Hindlimb muscle (tissue), 1 donor: ENCODE measurements at places on chromosomes 11 and 22.
A peak's percentile ranks its signal among the peaks of the same experiment; 100 is the strongest.

DNA sequence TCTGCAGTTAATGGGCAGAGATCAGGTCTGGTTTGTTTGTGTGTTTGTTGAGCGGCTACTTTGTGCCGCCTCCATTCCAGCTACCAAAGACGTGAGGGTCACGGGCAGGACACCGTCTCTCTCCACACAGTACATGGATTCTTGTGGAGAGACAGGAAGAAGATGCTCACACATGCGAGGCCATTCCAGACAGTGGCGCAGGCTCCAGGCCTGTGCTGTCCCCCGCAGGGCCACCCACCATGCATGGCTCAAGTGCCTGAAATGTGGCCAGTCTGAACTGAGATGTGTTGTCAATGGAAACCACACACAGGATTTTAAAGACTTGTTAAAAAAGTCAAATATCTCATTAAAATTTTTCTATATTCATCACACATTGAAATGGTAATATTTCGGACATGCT is 848.3 kb downstream of the TBC1D22A start:
- DNase-seq, result no peak

GRCh38 chr11:9461063-9461759 is 399 bp downstream of the ZNF143 start:
- DNase-seq, result peak; percentile 91

- DNase-seq, result no peak
These were observed 501.9 kb downstream of the CNTN5 start for GRCh38 chr11:99522467-99523173.

GRCh38 chr22:30287648-30288418 is 1.5 kb downstream of the CASTOR1 start:
- DNase-seq, result peak; percentile 83

DNA sequence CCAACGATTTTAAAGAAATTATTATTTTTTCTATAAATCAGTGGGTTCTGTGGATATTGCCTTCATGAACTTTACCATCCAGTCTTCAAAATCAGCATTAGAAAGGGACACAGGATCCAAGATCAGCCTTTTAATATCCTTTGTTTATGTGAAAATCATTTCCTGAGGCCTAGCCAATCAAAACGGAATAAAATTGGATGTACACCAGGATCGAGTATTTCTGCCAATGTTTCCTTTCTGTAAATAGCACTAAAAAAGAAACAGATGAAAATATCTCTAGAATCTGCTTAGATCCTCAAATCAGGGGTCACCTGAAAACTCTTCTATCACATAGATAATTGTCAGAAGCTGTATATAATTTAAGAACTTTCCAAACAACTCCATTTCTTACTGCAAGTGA is 1598.5 kb downstream of the LRRC4C start:
- peak; percentile 25 for DNase-seq

GRCh38 chr11:34791780-34792542 is 124.2 kb downstream of the APIP start:
- no peak for DNase-seq

GRCh38 chr22:17549183-17549582 is 14.1 kb upstream of the SLC25A18 start:
- no peak for DNase-seq

GRCh38 chr11:6022956-6023355 is 7.6 kb downstream of the OR56A1 start:
- DNase-seq, result peak; percentile 16

- DNase-seq, result no peak
These were observed 26.8 kb downstream of the GAB2 start for GRCh38 chr11:78390809-78391208.

DNA sequence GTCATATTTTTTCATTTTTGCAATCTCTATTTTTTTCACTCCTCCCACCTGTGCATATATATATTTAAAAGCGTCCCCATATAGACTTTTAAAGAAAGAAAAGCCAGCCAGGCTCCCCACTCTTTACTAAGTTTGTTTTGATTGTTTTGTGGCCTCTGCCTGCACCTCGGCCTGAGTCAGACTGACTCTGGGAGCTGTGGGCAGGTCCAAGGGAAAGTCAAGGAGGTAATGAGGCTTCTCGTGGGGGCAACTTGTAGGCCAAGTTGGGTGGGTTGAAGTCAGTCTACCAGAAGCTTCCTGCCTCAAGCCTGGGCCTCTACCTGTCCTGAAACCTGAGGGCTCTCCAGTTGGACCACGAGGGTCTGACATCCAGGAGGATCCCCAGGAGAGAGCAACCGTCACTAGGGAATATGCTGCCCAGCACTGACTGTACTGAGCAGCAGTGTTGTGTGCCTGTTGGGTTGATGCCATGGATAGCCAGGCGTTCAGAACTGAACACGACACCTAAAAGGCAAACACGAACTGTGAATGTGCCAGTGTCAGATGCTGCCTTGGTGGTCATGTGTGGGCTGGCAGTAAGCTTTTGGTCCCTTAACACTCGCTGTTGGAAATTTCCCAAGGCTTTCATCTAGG is 58.8 kb downstream of the BMAL1 start:
- DNase-seq, result no peak
